Fibroblast of skin of scalp (primary cell): ENCODE measurements at places on chromosomes 5 and 9.
A peak's percentile ranks its signal among the peaks of the same experiment; 100 is the strongest.

- no peak for DNase-seq
Measured at GRCh38 chr5:78109891-78110324, 184.6 kb downstream of the AP3B1 start.

- peak; percentile 16 for DNase-seq
Measured at GRCh38 chr5:154118893-154119336, 71.6 kb upstream of the GALNT10 start.

- peak; percentile 40 for DNase-seq
Measured at GRCh38 chr5:111278858-111279504, 54.8 kb downstream of the CAMK4 start.

GRCh38 chr5:156907667-156908066 lies 55.4 kb downstream of the TIMD4 start:
- no peak for DNase-seq

DNA sequence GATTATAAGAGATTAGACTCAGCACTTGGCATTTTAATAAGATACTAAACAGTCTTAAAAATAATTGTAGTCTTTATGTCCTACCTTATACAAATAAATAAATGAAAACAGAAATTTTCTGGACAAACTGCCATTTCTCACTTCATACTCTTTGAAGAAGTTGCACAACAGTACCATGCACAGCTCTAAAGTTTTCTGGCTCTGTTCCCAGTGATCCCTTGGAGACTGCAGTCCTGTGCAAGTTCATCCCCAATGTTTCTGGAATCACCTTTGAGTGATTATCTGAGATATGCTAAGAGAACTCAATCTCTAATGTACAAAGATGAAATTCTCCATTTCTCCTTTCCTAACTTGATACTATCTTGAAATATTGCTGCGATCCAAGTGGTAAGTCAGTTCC lies 330.4 kb upstream of the EDIL3 start:
- DNase-seq = peak; percentile 26
